ENCODE measurements at places on chromosomes 11 and 22. TPM values are rescaled to one million over a fixed set of nuclear protein-coding genes. Genes with fewer than 3 reads are reported as not detected.

- no peak for DNase-seq
Measured at GRCh38 chr11:75403037-75403436, 3.7 kb downstream of the RPS3 start.

FXYD2 gene
- total RNA-seq: 4.3 TPM

TH gene
- total RNA-seq: not detected

DNA sequence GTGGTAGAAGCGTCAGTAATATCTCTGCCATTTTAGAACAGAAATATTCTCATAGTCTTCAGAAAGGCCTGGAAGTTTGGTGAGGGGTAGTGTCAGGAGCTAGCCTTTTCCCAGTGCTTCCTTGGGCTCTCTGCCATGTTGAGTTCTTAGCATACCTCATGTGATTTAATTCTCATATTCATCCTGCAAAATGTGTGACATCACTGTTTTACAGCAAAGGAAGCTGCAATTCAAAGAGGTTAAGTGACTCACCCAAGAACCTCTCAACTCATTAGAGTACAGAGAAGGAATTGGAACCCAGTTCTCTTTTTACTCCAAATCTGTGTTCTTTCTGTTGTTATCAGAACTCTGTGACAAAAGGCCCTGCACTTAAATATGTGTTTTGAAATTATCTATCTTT, 72.1 kb downstream of the RNF169 start:
- DNase-seq: no peak

GRCh38 chr11:64458997-64459396, 100.0 kb downstream of the RPS6KA4 start:
- DNase-seq: no peak

- DNase-seq: no peak
Measured at GRCh38 chr11:8598506-8598905, 4.5 kb upstream of the STK33 start.

GRCh38 chr11:14907411-14908213, 15.6 kb upstream of the CYP2R1 start:
- DNase-seq: peak; percentile 88
